ENCODE measurements at places on chromosomes 1 and 21.

DNA sequence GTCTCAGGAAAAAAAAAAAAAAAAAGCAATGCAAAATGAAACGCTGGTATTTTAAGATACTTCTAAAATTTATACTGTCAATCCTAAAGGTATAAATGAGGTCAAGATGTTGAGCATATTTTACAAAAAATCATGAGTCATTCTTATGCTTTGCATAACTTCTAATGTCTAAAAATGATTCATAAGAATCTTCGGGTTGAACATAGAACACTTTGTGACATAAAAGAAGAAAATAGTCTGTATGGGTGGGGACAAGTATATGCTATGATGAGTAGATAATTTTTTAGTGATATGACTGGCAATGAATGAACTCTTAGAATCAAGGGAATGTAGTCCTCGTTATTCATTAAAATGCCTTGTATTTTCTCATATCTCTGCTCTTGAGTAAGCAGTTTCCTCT lies 416.9 kb upstream of the USP24 start:
- no peak for DNase-seq

- no peak for DNase-seq
Measured at GRCh38 chr1:242243472-242243871, 244.6 kb upstream of the MAP1LC3C start.

- DNase-seq = no peak
Measured at GRCh38 chr21:39453571-39454179, 1.9 kb downstream of the SH3BGR start.

- no peak for DNase-seq
Measured at GRCh38 chr1:8328271-8328670, 10.4 kb downstream of the SLC45A1 start.
